ENCODE measurements at places on chromosomes 12 and 14.

- DNase-seq: no peak
These were observed 17.8 kb upstream of the MCRS1 start for GRCh38 chr12:49585477-49586459.

DNA sequence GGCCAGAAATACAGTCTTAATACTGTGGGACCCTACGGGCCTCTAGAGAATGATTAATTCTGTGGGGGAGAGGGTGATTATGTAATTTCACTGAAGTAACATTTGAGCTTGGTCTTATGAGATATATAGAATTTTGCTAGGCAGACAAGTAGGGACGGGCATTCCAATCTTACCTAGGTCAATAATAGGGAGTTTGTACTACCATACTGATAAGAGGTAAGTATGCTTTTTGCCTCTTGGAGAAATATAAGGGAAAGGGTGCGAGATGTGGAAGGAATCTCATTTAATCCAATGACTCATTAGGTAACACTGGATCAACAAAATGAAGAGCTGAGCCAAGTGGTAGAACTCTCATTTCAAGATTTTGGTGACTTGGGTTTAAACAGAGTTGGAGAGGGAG is 5.2 kb downstream of the RAB5B start:
- no peak for DNase-seq

DNA sequence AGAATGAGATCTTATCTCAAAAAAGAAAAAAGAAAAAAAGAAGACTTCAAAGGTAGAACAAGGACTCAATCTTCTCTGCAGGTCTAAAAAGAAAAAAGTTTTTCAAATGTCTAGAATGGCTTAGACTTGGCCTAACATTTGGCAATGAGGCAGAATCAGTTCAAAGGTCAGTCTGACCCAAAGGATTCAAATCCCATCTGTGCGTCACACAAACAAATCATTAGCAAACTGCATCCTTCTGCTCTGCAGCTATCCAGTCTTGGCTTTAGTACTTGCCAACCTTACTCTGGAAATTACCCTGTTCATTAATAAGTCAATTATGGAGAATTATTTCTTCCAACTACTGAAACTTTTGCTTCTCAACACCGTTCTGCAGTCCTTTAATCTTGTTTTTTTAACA is 3.1 kb downstream of the YAF2 start:
- DNase-seq: no peak

DNA sequence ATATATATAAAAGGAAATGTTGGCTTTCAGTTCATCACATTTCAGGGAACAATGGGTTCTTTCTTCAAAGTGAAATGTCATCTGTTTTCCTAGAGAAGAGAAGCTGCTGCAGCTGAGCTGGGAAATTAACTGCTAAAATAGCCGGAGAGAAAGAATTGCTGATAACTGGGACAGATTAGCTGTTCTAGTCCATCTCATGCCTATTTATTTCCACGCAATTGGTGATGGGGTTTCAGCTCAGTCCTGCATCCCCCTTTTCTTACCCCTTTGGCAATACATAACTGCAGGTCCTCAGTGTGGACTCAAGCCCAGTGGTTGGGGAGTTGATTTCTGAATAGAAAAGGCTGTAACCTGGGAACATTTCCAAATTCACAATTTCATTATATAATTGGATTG is 436.9 kb upstream of the TMEM132C start:
- DNase-seq: no peak

- no peak for DNase-seq
These were observed 13.6 kb upstream of the LEMD3 start for GRCh38 chr12:65155784-65156183.

GRCh38 chr12:47793015-47793681 is 20.1 kb downstream of the SLC48A1 start:
- DNase-seq: no peak

- DNase-seq: no peak
These were observed 130.8 kb downstream of the PHLDA1 start for GRCh38 chr12:75900781-75901254.

DNA sequence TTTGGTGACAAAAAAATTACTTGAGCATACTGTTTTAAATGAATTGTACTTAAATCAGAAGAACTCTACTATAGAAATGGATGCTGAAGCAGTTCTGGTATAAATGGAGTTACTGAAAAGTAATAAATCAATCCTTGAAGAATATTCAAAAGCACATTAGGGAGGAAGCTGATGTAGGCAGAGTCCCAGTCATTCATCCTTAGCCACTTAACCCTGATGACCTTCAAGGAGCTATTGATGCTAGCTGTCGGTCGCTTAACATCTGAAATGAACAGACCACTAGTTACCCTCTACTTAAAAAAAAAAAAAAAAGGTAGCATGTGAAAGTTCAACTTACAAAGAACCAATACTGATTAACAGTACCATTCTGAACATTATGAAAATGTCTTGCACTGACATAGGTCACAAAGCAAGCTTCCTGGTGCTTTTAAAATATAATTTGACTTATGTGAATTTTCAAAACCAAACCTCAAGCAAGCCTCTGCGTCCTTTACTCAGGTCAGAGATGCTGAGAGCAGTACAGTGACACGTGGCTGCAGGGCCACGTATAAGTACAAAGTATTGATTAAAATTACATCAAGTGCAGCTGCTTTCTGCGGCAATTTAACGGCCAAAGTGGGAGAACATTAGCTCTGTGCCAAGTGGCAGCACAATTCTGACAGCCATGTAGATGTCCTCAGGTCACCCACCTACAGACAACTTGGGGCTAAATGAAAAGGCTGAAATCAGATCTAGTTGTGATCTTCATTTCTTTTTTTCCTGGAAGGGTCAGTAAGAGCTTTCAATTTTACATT is 18.1 kb downstream of the PPM1H start:
- no peak for DNase-seq

- DNase-seq: no peak
These were observed 59.4 kb downstream of the LMNTD1 start for GRCh38 chr12:25493682-25494081.

DNA sequence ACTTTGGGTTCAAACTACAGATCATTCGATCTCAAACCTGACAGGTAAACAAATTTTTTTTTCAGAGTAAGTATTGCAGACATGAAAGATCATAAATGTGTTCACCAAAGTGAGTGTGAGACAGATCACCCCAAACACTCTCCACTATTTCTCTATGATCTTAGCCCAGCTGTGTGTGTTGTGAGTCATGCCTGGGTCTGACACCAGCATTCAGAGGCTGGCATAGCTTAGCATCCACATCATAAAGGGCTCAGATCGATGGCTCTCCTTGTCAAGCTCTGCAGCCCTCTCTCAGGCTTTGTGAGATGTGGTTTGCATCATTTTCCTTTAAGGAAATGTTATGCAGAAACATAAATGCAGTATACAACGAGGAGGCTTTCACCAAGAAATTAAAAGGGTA is 164.9 kb downstream of the ETV6 start:
- no peak for DNase-seq

DNA sequence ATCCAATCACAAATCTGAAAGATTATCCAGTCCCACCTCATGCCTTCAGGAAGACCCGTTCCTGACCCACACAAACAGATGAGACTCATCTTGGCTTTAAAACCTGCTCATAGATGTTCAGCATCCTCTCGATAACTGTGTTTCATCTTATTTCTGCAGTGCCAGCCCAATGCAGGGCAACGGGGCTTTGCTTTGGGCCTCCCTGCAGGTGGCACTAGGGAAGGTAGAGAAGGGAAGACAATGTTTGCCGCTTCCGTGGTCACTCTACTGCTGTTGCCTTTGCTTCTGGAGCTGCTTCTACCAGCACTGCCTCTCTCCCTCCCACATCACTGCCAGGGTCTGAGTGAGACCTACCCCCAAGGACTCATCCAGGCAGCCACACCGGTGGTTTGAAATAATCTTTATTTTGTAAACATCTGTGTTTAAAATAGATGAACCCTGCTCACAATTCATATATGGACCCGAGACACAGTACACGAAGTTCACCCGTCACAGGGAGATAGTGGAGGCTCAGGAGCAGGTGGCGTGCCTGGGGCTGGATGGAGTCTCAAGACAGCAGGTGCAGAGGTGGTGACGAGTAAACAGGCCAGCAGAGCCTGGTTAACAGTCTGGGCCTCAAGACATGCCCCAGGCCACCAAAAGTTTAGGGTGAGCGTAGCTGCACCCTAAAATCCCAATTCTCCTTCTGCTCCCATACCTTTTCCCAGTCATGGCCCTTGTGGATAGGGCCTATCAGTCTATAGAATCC is 3.1 kb upstream of the GPX2 start:
- DNase-seq: no peak

DNA sequence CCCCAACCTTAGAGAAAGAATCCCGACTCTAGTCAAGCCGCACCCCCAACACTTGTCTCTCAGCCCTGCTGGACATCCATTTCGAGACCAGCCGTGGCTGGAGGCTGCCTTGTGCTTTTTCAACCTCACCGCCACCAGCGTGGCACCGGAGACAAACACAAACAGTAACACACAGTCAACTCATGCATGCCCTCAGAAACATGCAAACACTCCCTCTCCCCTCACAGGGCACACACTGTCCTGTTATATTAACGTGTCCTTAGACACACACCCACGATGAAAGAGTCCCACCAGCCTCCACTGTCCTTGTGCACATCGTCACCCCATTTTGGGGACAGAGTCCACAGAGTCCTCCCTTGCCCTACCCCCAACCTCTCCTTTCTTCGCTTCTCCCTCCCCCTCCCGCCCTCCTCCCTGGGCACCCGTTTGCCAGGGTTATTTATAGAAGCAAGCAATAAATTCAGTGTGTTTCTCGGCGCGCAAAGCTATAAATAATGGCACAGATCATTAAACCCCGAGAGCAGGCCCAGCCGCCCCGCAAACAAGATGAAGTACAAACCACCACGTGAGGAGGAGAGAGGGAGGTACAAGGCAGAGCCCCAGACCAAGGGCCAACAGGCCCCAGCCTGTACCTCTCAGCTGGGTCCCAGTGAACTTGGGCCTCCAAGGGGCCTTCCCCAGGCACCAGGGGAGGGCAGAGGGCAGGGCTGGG is 27.9 kb downstream of the SMUG1 start:
- DNase-seq: no peak

DNA sequence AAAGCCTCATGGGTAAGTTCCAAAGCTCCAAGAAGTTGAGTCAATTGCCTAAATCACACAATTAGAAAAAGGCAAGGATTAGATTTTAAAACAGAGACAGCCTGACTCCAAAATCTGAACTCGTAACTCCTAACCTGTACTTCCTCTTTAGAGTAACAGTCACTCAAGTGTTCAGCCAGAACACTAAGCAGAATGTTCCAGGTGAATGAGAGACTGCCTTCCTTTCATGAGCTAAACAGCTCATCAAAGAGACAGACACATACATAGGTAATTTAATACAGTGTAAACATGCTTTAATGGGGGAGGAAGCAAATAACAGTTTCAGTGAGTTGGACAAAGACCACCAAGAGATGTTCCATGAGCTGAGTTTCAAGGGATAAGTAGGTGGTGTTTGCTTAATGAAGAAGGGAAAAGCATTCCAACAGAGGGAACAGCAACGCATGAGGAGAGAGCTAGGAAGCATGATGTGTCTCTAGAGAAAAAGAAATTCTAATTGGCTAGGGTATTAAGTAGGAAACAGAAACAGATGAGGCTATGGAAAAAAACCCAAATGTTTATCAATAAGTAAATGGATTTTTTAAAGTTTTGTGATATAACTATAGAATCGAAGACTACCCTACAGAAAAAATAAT is 403.9 kb downstream of the MED13L start:
- no peak for DNase-seq

DNA sequence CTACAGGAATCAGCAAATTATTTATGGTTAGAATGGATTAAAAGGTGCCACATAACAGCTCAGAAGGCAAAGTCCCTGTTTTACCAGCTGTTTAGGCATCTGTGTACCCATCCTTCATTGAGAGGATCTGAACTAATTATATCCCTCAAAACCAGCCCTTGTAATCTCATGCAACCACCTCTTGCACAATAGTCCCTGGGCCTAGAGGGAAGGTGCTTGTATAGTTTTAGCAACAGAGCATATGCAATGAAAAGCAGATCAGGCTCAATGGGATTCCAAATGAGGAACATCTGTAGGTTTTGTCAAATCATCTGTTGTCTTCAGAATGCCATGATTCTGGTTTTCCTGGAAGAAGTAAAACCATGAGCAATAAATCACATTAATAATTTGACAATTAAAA is 26.0 kb upstream of the GLIPR1L2 start:
- DNase-seq: no peak

DNA sequence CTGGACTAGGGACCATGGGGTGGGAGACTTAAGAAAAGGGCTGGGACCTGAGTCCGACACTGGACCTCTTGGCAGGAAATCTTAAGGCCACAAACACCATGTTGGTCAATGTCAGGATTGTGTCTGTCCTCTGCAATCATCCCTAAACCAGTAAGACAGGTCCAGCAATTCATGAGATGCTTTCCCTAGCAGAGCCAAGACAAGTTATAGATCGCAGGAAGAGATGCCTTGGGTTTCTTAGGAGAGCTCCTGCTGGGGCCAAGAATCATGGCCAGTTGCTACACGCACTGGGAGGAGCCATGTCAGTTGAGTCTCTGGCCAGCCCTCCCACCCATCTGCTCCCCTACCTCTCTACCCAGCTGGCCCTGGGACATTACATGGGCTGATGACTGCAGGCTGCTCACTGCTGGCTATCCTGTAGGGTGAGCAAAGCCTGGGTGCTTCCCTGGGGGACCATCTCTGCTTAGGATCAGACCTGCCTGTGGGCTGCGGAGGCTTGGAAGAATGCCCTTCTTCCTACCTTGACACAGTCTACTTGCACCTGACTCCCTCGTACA is 14.2 kb downstream of the PLEKHH1 start:
- no peak for DNase-seq

- no peak for DNase-seq
These were observed 39.7 kb downstream of the KRT80 start for GRCh38 chr12:52151837-52152783.

GRCh38 chr12:3537719-3538465 is 46.9 kb downstream of the PRMT8 start:
- DNase-seq: no peak

DNA sequence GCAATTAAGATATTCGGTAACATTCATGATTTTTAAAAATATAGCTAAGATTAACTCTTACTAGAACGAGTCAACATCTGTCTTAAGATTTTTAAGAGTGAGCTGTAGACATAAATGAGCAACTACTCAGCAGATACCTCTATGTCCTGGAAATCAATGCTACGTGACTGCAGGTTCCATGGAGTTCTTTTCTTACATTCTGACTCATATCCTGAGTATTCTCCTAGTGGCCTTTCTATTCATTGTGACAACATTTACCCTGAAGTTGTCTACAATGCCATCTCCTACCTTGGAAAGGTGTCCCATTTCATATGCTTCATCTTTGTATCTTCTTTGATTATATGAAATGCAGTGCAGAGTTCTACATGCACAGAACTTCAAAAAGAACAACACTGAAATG is 59.9 kb downstream of the PKP2 start:
- DNase-seq: no peak
